GM12864 (cell line): ENCODE measurements at places on chromosomes 12 and 14.

DNA sequence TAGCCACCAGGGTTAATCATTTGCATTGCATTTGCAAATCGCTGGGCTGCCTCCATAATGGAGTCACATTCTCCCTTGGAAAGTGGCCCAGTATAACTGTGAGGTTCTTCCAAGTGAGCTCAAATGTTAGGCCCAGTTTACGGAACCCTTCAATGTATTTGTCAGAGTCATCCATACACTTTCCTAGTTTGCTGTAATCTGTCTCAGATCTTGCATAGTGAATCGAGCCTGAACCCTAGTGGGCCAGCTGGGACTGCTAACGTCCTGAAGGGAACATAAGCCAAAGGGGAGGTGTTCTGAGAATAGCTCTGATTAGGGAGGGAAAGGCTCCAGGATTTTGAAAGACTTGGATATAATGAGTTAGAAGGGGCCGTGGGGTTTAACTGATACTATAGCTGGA, 406.3 kb downstream of the SLC6A15 start:
- DNase-seq = no peak

- DNase-seq = no peak
These were observed 118.7 kb upstream of the KRR1 start for GRCh38 chr12:75630091-75630490.

- no peak for DNase-seq
These were observed 89.9 kb upstream of the DCN start for GRCh38 chr12:91272461-91273063.

GRCh38 chr12:122250047-122250446, 16.2 kb downstream of the VPS33A start:
- DNase-seq = no peak

DNA sequence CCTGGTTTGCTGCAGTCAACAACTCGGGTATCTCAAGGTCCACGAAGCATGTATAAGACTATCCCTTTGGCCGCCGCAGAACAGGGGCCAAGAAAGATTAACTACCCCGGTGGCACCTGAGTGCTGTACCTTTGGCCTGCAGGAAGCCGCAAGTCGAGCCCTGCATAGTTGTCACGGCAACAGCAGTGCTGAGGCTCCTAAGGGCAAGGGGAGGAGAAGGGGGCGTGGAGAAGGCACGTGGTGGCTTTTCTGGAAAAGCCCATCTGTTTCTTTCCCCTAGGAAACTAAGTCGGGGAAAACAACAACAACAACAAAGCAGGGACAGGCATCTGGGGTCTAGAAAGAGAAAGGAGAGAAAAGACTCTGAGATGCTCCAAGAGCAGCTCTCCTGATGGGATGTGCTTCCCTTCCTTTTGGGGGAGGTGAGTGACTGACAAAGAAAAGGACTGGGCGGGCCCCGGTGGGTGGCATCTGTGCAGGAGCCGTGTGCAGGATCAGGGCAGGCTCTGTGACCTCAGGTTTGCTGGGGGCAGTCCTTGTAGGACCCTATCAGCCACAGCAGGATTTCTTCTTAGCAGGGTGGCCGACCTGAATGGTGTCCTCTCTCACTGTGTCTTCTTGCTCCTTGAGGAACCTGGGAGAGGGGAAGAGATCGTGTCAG, 123.9 kb downstream of the PRMT8 start:
- DNase-seq = no peak

GRCh38 chr12:38954238-38954873, 49.0 kb upstream of the CPNE8 start:
- DNase-seq = no peak

GRCh38 chr12:19382111-19382526, 57.2 kb upstream of the AEBP2 start:
- peak; percentile 25 for DNase-seq

DNA sequence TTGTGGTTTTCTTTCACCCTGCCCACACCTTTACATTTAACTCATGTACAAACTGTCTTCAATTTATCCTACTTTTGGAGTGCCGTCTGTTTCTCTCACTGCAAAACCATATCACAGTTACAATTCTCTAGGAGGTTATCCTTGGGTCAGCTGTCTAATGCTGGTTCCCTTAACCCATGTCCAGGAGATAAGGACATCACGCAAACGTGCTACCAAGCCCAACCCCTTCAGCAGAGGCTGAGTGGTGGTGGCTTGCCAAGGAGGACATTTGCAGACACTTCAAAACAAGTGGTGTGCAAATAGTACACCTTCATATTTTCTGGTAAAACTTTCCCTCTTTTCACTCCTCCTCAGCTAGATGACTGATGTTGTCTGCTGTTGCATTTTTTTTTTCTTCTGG, 167.9 kb downstream of the PAX9 start:
- DNase-seq = no peak

- no peak for DNase-seq
These were observed 88.8 kb upstream of the GTF2A1 start for GRCh38 chr14:81309511-81309910.

DNA sequence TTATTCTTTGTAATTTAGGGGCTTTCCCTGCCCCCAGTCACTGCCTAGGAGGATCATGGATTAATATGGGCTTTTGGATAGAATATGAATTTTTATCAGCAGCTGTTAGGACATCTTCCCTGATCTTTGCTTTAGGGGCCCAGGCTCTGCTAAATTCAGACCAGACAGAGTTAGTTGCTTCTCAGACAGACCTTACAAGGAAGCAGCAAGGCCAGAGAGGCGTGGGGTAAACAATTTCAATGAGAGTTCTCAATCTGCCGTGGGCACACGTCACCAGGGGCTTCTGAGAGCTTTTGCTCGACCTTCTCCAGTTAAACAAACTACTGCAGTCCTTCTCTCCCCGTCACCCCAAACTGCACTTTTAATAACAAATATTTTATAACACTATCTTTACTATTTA, 27.7 kb downstream of the FGF6 start:
- no peak for DNase-seq

DNA sequence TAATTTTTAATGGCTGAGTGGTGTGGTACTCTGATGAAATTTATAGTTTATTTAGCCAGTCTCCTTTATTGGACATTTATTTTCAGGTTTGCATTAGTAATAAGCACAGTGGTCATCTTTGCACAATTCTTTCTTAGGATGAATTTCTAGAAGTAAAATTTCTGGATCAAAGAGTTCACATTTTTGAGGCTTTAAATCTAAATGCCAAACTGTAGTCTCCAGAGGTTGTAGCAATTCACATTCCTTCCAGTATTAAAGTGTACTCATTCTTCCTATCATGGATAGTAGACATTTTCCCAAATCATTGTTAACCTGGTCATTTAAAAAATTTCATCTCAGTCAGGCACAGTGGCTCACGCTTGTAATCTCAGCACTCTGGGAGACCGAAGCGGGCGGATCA, 24.8 kb downstream of the SLC39A9 start:
- DNase-seq = no peak

GRCh38 chr12:115294453-115295133, 610.6 kb upstream of the TBX3 start:
- DNase-seq = no peak

DNA sequence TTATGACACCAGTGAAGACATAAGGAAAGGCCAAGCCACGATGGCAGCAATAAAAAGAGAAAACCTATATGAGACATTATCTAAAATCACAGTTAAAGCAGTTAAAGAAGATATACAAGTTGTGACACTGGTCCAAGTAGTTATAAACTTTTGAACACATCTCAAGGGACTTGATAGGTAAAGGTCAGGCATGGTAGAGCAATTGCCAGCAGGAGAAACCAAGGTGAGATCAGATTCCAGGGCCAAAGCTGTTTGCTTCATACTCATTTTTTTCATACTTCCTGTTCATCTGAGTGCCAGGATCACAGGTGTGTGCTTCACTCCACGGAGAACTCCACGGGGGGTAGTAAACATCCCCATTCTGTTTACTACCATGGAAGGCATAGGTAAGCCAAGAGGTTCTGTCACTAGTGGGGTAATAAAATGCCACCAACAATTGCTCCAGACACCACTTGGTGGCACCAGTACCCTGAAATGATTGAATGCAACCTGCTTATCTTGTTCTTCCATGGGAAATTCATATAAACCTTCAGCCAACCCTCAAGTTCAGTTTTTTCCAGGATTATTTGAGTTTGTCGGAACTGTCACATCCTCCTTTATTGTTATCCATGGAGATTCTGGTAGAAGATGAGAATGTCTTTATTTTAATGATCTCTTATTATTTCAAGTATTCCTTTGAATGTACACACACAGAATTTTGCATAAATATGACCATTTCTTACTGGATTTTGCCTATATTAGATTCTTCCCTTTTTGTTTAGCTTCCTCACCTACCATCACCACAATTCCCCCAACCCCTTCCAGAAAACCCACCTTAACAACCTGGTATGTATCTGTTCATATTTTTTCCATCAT, 59.2 kb upstream of the TSPAN8 start:
- DNase-seq = no peak

- DNase-seq = no peak
These were observed 15.2 kb upstream of the FBXO34 start for GRCh38 chr14:55255979-55256378.
